ENCODE measurements at places on chromosomes 6 and 20.

- no peak for DNase-seq
Measured at GRCh38 chr6:15744818-15745402, 82.1 kb upstream of the DTNBP1 start.

GRCh38 chr6:142761756-142762155 is 183.2 kb downstream of the HIVEP2 start:
- no peak for DNase-seq

GRCh38 chr6:79076160-79076559 is 1.9 kb downstream of the PHIP start:
- DNase-seq = no peak

- DNase-seq = no peak
Measured at GRCh38 chr6:147507162-147508041, 1.1 kb upstream of the SAMD5 start.

DNA sequence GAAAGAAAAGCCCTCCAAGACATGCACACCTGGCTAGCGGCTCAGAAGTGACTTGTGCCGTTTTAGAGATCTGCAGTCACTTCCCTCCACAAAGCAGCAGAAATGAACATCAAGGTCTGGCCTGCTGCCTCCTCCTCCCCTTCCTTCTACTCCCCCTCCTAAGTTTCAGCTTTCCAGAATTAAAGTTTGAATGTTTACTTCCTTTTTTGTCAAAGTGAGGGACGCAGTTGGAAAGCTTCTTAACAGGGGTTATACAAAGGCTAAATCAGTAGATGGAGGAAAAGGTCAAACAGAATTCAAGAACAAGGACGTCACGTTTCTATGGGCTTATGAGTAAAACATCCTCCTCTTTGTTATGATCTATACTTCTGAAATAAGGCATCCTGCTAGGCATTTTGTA is 227.7 kb downstream of the SLC35F1 start:
- DNase-seq = no peak

GRCh38 chr6:150890346-150890745 is 24.8 kb downstream of the MTHFD1L start:
- DNase-seq = no peak

- no peak for DNase-seq
Measured at GRCh38 chr6:139882234-139882633, 507.8 kb upstream of the CITED2 start.

GRCh38 chr20:56245761-56246160 is 2.8 kb upstream of the MC3R start:
- DNase-seq = no peak

DNA sequence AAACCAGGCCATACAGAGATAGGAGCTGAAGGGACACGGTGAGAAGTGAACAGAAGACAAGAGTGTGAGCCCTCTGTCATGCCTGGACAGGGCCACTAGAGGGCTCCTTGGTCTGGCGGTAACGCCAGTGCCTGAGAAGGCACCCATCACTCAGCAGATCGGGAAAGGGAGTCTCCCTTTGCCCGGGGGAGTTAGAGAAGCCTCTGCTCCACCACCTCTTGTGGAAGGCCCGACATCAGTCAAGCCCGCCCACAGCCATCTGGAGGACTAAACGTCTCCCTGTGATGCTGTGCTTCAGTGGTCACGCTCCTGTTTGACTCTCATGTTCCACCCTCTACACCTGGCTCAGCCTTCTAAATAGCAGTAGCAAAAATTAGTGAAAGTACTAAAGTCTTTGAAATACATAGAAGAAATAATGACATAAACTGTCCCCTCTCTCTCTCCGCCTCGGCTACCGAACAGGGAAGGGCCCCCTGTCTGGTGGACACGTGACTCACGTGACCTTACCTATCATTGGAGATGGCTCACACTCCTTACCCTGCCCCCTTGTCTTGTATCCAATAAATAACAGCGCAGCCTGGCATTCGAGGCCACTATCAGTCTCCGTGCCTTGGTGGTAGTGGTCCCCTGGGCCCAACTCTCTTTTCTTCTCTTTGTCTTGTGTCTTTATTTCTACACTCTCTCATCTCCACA is 66.7 kb downstream of the RPP21 start:
- peak; percentile 38 for DNase-seq

DNA sequence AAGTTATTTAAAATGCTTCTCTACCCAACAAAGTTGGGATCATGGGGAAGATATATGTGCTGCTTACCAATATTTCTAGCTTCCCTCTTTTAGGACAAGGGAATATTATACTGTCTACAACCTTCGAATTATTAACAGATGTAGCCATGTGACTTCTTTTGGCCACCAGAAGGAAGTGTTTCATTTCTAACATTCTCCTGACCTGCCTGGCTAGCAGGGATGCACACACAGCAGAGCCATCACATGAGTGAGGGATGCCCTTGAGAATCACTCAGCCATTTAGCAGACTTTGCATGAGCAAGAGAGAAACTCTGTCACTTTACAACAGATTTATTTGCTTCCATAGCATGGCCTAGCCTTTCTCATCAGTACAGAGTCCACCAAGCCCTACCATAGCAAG is 230.7 kb upstream of the MARCKS start:
- DNase-seq = no peak

GRCh38 chr20:34953960-34954359 is 1.6 kb downstream of the GSS start:
- DNase-seq = no peak

DNA sequence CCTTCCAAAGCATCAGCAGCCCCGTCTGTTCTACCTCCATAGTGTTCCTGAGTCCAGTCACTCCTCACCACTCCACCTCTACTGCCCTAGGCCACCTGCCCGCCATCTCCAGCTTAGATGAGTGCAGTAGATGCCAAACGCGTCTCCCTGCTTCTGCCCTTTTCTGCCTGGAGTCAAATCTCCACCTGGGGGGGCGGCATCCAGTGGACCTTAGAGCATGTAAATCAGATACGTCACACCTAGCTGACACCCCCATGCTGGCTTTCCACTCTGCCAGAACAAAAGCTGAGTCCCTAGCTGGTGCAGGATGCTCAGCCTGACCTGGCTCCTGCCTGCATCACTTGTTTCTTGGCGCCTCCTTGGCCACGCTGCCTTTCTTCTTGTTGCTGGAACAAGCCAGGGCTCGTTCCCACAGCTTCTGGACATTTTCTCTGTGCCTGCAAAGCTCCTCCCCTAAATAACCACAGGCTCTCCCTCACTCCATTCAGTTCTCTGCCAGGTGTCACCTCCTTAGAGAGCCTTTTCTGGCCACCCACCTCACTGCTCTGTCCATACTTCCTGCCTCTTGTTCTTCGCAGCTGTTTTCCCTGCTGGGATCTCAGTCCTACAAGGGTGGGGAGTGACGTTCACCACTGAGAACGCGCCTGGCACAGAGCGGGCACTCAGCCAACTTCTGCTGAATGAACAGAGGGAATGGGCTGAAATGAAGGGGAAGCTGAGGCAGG is 5.8 kb downstream of the DDR1 start:
- DNase-seq = no peak

DNA sequence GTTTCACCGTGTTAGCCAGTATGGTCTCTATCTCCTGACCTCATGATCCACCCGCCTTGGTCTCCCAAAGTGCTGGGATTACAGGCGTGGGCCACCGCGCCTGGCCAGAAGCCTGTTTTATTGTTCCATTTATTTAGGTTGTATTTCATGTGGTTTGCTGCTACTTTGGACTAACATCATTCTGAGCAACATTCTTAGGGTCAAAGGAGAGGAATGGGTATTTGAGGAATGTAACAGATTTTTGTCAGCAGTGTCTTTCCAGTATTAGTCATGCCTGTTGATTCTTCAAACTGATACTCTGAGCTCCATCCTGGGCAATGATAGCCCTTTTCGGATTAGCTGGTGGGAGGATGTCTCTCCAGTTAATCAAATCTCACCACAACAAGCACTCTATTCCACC is 213.0 kb upstream of the CITED2 start:
- no peak for DNase-seq

Data from Jurkat, Clone E6-1 (cell line).